Activated CD4-positive, alpha-beta T cell treated with anti-CD3 and anti-CD28 coated beads for 1 hour (primary cell): ENCODE measurements at places on chromosomes 2 and 18.

- no peak for DNase-seq
Measured at GRCh38 chr18:67973916-67974315, 457.4 kb upstream of the DSEL start.

DNA sequence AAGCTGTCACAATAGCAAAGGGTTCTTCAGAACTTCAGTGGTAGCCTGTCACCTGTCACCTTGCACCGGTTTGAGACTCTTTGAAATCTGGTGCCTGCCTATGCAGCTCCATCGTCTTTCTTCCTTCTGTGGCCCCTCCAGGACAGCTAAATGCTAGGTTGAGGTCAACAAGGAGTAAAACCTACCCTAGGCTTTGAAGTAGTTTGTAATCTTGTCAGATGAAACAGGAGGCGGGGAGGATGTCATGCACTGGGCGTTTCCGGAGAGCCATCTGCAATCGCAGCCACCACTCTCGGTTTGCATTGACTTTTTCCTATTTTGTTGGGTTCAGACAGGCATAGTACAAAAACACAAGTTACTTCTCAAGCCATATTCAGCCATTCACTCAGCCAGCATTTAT is 116.7 kb downstream of the LPIN1 start:
- no peak for DNase-seq

DNA sequence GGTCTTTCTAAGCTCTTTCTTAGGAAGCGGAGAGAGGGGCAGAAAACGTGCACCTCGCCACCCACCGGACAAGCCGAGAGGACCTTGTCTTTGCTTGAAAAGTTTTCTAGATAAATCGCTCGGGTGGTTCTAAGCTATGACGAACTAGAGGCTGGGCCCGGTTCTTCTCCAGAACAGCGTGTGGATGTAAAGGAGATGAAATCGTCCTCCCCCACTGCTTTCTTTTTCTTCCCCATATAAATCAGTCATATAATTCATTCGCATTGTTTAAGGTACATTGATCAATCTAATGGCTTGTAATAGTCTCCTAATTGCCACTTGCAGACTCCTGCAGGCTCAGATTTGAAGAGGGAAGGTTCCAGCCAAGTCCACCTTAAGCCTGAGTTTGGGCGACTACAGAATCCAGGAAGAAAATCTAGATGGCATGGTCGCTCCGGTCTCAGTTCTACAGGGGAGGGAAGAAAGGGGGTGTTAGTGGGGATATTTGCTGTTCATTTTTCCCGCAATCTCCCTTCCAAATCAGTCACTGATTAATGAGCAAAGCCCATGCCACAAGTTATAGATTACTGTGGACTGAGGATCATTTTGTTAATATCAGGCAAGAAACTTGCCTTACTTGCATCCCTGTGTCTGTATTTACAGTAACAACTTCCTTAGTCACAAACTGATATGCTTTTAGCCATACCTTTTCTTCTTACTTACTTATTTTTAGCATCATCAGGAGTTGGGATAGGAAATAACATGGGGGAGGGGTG is 5.6 kb upstream of the SP9 start:
- no peak for DNase-seq

DNA sequence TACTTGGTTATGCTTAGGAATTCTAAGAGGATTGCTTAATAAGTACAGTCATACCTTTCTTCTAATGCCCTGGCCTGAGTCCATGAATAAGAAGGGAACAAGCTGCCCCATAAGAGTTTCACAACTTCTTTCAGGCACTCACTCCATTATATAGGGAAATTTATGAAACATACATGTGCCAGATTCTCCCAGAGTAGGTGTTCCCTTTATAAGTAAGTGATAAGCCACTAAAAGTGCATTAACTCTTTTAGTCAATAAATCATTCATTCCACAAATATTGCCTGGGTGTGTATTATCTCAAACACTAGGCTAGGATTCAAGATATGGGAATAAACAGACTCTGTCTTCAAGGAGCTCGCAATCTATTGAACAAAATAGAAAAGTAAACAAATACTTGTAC is 84.5 kb upstream of the RBBP8 start:
- DNase-seq = no peak

DNA sequence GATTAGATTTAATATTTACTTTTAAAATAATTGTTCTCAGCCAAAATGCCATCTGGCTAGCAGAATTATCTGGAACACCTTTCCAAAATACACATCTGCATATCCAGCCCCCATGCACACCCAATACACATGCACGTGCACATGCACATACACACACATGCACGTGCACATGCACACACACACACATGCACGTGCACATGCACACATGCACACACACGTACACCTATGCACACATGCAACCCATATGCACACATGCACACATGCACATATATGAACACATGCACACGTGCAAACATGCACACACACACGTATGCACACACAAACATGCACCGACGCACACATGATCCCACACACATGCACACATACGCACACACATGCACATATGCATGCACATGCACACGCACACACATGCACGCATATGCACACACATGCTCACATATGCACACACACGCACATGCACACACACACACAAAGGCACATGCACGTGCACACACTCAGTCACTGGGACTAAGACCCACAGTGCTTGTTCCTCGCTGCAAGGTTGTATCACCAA is 53.5 kb downstream of the COPS8 start:
- DNase-seq = no peak
